Hematopoietic multipotent progenitor cell (in vitro differentiated cells): ENCODE measurements at places on chromosomes 4 and X. TPM values are rescaled to one million over a fixed set of nuclear protein-coding genes. Genes with fewer than 3 reads are reported as not detected.

The FAM156B gene
- 12.7 TPM for total RNA-seq

The STBD1 gene
- 1.9 TPM for total RNA-seq

The PCSK1N gene
- 1.1 TPM for total RNA-seq

The CENPI gene
- 1.9 TPM for total RNA-seq

The CLTRN gene
- total RNA-seq = 0.27 TPM

The SRPK3 gene
- 0.27 TPM for total RNA-seq

The TSPAN7 gene
- 2.4 TPM for total RNA-seq

The AP1S2 gene
- 18.9 TPM for total RNA-seq

The GAGE1 gene
- total RNA-seq = not detected

The SPP1 gene
- total RNA-seq = 2.2 TPM

The SLC9A7 gene
- total RNA-seq = 84.0 TPM

The GAR1 gene
- 1.6 TPM for total RNA-seq

The CD38 gene
- 29.9 TPM for total RNA-seq

The IL9R gene
- total RNA-seq = 4.6 TPM

- no peak for DNase-seq
Measured at GRCh38 chr4:66429276-66429675, 759.0 kb upstream of the EPHA5 start.

- DNase-seq = peak; percentile 55
Measured at GRCh38 chr4:83644677-83645659, 109.1 kb downstream of the GPAT3 start.

DNA sequence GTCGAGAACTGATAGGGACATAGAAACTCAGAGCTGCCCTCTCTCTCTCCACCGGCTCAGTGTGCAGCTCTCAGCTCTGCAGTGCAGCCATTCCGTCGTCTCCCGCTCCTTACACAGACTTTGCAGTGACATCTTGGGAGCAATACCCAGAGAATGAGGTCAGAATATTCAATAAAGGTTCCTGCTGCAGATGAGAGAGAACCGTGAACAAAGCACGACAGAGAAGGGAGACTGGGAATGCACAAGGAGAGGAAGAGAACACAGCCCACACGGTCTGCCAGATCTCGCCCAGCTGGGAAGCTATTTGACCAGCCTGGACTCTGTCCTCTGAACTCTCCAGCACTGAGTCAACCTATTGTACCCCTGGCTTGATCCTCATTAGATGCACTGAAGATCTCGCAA, 118.0 kb upstream of the PPARGC1A start:
- DNase-seq = no peak

DNA sequence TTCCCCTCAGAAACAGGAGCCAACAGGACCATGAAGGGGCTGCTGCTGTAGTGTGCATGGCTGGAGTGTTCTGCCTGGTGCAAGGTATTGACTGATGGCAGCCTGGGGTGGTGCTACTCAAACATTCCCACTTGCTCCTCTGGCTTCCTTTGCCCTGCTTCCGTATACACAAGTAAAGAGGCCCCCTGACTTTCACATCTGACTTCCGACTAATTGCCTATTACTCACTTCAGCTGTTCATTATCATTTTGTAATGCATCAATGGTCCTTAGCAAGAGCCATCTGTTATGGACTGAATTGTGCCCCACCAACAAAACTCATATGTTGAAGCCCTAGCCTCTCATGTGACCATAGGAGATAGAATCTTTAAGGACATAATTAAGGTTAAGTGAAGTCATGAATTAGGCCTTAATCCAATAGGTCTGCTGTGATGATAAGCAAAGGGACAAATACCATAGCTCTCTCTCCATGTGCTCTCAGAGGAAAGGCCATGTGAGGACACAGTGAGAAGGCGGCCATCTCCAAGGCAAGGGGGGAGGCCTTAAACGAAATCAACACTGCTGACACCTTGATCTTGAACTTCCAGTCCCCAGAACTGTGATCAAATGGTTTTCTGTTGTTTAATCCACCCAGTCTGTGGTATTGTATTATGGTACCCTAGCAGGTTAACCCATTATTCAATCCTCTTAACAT, 122.5 kb upstream of the CLNK start:
- DNase-seq = no peak

DNA sequence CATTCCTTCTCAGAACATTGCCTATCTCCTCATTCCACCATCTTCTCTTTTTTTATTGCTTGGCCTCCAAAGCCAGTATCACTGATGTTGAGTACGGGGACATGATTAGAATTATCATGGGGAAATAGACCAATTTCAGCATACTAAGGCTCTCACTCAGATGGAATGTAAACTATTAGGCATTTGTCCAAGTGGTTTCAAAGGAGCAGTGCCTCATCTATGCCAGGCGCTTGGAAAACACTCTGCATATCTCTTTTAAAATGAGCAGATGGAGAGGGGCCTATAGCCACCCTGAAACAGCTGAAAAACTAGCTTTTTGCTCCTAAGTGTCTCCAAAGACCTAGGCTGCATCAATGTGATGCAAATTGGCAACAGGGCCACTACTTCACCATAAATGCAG, 150.8 kb upstream of the DIPK2B start:
- no peak for DNase-seq

- DNase-seq = no peak
Measured at GRCh38 chr4:2696423-2696822, 59.7 kb downstream of the TNIP2 start.

GRCh38 chr4:58935332-58935731, 1825.1 kb upstream of the IGFBP7 start:
- no peak for DNase-seq

GRCh38 chrX:153460826-153461225, 9.6 kb downstream of the HAUS7 start:
- peak; percentile 58 for DNase-seq

DNA sequence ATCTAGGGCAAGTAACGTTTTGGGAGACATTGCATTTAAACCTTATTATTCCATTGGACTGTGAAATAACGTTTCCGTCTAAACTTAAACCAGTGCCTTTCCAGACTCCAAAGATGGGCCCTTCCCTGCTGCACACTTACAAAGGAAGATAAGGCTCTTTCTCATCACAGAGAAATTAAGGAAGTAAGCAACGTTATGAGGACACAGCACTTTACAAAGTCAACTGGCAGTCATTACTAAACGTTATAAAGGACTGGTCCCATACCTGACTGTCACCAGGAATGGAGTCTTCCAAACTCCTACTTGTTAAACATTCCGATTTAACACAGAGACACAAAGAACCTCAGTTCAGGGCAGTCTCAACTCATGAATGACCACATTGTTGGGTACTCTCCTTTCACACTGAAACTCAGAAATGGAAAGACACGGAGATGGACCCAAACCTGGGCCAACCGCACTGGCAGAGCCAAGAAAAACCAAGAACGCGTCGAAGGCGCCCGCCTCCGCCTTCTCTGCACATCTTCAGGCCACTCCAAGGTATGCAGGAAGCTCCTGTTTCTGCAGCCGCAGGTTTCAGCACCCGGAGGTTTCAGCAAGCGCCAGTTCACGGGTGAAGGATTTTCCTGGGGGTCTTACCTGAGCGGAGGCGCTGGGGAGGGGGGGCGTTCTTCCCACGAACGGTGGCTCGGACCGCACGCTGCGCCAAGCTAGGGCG, 670 bp downstream of the PAPSS1 start:
- peak; percentile 33 for DNase-seq

GRCh38 chrX:113804819-113805218, 779.1 kb upstream of the HTR2C start:
- no peak for DNase-seq

GRCh38 chr4:181261279-181261678, 981.9 kb upstream of the TENM3 start:
- peak; percentile 3 for DNase-seq

DNA sequence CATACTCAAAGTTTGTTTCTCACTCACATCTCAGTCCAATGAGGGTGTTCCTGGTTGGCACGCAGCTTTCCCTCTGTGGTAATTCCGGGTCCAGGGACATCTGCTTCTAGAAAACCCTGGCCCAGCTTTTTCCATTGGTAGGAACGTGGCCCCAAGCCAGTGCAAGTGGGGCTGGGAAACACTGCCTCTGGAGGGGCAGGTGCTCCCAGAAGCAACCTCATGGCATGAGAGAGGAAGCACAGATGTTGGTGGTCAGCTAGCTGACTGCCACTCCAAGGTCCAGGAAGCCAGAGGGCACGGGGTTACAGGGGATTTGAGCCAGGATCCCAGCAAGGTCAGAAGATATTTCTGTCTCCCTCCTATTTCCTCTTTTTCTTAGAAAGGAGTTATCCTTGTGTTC, 47.5 kb downstream of the DCTD start:
- no peak for DNase-seq

- DNase-seq = no peak
Measured at GRCh38 chrX:23503835-23504539, 163.3 kb upstream of the PRDX4 start.

DNA sequence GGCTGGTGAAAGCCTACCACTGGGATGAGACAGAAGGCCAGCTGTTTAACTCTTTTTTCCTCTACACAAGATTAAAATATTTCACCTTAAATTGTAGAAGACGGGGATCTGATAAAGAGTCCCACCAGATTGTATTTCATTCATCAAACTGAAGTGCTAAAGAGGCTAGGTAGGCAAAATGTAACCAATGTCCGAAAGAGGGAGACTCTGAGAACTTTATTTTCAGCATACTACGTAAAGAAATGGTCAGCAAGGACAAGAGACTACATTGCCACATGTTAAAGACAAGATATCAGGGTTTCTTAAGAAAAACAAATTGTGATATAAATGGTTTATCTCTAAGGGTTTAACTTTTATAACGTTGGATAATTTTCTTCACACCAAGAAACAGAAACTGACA, 71.6 kb upstream of the INPP4B start:
- DNase-seq = no peak

DNA sequence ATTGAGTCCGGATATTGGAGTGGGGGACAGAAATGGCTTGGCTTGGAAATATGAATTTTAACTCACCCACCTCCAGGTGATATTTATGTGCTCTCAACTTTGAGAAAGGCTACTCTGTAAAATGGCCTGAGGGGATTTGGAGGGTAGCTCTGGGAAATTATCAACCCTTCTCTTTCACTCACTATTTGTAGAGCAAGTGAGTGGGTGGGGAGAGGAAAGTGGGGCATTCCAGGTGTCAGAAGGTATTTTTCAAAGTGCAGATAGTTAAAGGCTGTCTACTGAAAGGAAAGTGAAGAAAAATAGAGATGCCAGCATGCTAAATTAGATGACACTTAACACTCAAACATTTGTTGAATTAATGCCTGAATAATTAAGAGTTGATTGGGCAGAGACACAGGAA, 44.1 kb downstream of the TMEM164 start:
- DNase-seq = no peak

DNA sequence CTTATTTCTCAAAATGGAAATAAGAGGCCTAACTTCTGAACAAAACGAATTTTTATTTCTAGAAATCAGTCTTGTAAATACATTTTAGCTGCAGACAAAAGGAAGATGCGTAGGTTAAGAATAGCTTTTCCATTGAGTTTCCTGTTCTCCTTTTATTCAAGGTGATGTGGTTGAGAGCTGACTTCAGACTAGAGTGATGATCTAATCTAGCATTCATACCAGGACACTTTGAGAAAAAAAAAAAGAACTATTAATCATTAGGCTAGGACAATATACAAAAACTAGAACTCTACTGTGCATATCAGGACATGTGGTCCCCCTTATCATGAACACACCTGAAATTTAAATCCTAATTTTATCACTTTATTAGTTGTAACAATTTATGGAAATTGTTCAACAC, 884.5 kb upstream of the EPHA5 start:
- DNase-seq = no peak

DNA sequence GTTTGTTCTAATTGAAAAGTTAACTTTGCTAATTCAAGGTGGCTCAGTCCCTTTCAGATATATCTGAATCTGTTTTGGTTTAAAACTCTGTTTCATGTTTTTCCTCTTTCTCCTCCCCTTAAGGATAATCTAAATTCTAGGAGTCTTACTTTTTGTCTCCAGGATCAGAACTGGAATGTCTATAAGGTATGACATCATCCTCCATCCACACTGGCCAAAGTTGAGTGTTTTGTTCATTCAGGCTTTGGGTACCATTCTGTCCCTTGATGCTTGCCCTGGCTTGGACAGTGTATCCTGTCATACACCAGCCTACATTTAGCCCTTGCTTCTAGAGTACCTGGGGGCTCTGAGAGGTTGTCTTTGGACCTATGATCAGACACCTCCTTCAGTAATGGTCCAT, 56.8 kb upstream of the ANTXR2 start:
- no peak for DNase-seq

DNA sequence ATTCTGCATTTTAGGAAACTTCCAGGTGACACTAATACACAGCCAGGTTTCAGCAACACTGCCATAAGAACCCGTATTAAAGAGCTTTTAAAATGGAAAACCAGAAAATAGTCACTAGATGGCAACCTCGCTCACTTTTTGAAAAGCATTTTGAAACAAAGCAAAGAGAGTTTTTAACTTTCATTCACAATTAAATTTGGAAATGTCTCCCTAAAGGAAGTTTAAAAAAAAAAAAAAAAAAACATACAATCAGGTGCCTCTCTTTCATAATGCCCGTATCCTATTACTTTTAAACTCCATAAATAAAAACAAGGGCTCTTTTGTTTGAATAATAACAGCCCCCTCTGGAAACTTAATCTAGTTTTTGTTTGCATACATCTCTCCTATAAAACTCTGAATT, 20.3 kb downstream of the MEPE start:
- DNase-seq = no peak

GRCh38 chr4:110071466-110071865, 126.9 kb downstream of the ELOVL6 start:
- no peak for DNase-seq

- no peak for DNase-seq
Measured at GRCh38 chr4:38128478-38129459, 168.6 kb downstream of the PTTG2 start.

GRCh38 chr4:105546086-105546485, 6.3 kb upstream of the ARHGEF38 start:
- DNase-seq = no peak

DNA sequence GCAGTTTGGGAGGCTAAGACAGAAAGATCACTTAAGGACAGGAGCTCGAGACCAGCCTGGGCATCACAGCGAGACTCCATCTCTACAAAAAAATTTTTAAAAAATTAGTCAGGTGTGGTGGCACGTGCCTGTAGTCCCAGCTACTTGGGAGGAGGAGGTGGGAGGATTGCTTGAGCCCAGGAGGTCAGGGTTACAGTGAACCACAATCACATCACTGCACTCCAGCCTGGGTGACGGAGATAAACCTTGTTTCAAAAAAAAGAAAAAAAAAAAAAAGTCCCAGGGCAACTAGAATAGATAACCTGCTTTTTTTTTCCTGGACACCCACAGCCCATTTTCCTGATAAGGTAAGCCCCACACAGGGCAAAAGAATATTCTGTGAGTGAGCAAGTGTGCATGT, 96.3 kb downstream of the C4orf51 start:
- no peak for DNase-seq

DNA sequence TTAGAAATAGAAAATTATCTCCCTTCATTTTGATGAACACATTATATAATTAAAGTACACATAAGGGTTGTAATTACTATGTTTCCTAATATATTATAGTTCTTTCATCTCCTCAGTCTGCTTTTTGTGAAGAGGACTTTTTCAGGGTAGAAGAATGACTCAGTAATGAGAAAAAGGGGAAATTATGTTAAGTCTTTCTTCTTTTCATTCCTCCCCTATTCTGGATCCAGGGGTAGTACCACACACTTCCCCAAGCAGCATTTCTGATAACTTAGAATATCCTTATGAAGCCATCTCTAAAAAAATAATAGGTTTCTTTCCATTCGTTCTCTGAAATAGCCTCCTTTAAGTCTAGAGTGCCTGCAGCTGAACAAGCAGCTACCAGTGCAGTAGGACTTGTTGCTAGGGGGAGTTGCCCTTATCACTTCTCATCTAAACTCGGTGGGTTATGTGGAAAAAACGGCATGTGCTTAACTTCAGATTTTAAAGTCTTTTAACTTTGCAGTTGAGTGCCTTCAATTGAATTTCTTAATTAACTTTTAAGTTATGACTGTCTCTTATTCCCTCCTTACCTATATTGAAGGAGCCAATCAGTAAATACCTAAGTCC, 184.8 kb downstream of the ARHGAP24 start:
- peak; percentile 16 for DNase-seq
